Smooth muscle cell of bladder (primary cell): ENCODE measurements at places on chromosomes 11 and 22. TPM values are rescaled to one million over a fixed set of nuclear protein-coding genes. Genes with fewer than 3 reads are reported as not detected.

Gene HOATZ
- total RNA-seq = not detected in 2 replicates

Gene ZNF280A
- total RNA-seq = not detected in 2 replicates

Gene MS4A4E
- total RNA-seq = not detected in 2 replicates

Gene OVOL1
- not detected in 2 replicates for total RNA-seq

Gene LARGE2
- 0.09 TPM in 1 of 2 replicates, not detected in the other for total RNA-seq
